ENCODE measurements at places on chromosomes 6 and 20.

- no peak for DNase-seq
Observed at GRCh38 chr20:47821481-47822100, 36.3 kb upstream of the SULF2 start.

GRCh38 chr6:90083891-90084290 is 189.6 kb downstream of the GJA10 start:
- DNase-seq: no peak

GRCh38 chr20:17646209-17646960 is 35.7 kb downstream of the RRBP1 start:
- DNase-seq: no peak

DNA sequence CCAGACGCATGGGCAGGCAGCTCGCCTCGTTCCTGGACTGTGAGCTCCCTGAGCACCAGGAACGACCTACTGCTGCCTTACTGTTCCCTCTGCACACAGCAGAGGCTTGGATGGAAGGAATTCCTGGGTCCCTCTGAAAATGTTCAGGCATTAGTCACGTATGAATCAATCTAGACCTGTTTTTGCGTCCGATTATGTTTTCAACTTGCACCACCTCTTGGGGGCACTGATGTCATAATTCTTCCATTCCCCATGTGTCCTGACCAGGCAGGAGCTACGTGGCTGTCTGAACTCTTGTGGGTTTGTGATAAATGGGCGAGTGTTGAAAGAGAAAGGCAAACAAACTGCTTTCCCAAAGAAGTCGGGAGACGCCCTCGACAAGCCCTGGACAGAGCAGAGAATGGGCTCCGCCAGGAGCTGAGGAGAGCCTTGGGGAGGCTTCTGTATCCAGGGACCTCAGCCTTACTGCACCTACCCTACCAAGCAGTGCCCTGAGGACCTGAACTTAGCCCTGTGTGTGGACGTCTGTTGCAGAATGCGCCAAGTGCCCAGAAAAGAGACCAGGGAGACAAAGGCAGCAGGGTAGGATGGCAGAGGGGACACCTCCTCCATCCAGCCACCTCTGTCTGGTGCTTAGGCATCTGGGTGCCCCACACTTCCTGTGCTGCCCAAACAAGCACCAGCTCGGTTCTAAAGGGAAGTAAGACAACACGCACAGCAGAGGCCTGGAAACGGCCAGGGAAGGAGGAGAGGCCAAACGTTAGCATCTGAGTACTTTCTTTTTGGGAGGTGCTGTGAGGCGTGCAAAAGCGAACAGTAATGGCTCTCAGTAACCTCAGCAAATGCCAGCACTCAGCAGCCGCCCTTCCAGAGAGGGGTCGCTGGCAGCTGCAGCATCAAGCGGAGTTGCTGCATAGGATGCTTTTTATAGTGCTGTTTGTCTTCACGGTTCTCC is 124.2 kb downstream of the LY86 start:
- no peak for DNase-seq

DNA sequence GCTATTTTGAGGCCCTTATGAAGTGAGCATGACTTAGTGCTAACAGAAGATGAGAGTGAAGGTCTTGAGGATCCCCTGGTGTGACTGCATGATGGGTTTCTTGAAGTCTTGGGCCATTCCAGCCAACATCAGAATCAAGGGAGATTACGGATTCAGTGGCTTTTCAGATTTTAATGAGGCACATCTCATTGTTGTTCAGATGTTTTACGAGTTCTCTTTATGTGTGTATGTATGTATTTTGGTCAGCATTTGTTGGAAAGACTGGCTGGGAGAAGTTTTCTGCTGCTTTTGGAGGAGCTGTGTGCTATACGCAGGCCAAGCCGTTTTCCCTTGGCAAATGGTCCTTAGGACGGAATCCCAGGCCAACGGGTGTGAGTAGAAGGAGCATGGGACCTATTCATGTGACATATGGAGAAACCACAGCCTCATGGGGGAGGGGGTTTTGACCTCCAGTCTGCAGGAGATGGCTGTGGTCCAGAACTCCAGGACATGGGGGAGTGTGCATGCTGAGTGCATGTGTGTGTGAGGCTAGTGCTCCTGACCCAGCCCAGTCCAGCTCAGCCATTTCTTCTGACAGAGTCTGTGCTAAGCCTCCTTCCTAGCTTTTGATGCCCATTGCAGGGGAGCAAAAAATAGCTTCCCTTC is 35.3 kb downstream of the CHMP4B start:
- DNase-seq: no peak

- no peak for DNase-seq
Observed at GRCh38 chr6:133502441-133503335, 261.5 kb downstream of the EYA4 start.

DNA sequence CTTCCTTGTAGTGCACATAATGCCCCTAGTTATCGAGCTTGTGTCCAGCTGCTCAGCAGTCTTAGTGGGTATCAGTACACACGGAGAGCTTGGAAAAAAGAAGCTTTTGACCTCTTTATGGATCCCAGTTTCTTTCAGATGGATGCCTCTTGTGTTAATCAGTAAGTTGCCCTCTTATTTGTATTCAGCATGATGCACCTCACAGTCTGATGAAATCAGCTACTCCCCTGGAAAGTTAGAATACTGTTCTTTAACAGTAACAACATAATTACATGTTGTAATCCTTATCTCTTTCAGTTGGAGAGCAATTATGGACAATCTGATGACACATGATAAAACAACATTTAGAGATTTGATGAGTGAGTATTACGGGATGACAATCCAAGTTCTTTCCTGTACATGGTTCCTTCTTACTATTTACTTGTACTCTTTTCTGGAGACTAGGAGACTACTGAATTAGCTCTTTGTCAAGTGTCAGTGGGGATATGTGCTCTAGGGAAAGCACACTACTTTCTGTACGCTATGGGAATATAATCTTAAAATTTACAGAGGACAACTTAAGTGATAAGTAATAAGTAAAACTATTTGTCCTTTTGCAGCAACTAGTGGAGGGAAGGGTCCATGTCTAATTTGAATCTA is 39.1 kb downstream of the PGM3 start:
- DNase-seq: no peak

DNA sequence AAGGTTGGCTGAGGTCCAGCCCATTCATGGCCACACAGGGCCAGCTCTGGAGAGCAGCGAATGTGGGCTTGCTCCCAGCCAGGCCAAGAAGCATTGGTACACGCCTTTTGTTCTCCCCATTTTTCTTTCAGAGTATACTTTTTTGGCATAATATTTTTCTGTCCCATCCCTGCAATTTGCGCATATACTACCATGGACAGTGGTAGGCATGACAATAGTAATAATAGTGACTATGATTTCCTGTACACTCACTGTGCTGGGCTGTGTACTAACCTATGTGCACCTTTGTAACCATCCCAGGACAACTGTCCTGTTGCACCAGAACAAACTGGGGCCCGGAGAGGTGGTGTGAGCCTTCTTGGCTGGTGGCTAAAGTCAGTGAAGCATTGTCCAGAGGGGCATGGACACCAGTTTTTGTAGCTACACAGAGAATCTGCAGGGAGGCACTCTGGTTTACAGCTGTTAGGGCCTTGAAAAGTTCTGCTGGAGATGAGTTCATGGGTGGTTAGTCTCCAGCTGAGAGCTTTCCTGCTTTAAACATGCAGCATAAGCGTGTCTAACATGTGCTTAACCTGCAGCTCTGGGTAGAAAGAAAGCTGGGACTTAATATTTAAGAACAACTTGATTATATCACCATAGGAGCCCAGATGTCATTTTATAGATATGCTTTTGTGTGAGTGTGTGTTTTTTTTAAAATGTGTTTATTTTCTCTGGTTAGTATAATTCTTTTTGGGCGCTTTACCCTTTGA is 38.2 kb downstream of the DTD1 start:
- DNase-seq: no peak

GRCh38 chr20:62266340-62266739 is 28.0 kb downstream of the OSBPL2 start:
- no peak for DNase-seq

DNA sequence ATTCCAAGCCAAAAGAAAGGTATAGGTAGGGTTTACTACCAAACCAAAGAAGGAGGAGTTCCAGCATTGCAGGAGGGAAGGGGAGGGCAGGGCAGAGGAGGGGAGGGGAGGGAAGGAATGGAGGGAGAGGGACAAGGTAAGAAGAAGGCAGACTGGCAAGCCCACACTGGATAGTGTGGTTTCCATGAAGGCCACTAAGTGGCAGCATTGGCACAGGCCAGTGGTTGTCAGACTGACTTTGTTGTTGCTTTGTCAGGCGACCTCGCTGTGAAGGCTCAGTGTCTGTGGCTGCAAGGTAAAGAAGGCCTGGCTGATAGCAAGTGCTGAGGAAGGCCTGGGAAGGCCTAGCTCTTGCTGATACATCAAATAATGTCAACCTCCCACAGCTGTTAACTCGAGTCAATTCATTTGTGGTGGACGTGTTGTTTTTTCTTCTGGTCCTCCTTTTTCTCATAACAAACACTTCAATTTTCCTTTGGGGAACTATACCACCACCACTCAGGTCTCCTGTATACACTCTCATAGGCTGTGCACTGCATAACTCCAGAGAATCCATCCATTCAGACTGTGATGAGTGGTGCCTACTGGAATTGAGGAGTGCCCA is 7.7 kb upstream of the ZNF334 start:
- DNase-seq: no peak

GRCh38 chr6:157272866-157273755 is 50.2 kb downstream of the TMEM242 start:
- DNase-seq: no peak

- no peak for DNase-seq
Observed at GRCh38 chr20:47863315-47863965, 78.2 kb upstream of the SULF2 start.
